EH (cell line): ENCODE measurements at places on chromosomes 12 and 14.

- DNase-seq, result no peak
Observed at GRCh38 chr12:19992311-19992710, 376.0 kb upstream of the PDE3A start.

DNA sequence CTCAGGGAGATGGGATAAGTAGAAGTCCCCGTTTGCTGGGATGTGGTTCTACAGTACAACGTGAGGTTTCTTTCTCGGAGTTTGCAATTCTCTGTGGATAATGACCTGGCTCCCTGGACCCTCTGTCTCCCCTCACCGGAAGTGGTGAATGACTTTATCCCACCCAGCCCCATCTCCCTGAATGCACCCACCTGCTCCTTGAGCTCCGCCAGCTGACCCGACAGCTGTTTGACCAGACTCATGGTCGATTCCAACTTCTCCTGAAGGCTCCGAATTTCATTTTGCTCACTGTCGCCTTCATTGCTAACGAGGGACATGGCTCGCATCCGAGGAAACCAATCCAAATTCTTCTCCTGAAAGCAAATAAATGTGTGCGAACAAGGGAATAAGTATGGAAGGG, 144.6 kb downstream of the SSPN start:
- no peak for DNase-seq

GRCh38 chr12:81874166-81874565, 115.0 kb upstream of the PPFIA2 start:
- DNase-seq, result no peak

DNA sequence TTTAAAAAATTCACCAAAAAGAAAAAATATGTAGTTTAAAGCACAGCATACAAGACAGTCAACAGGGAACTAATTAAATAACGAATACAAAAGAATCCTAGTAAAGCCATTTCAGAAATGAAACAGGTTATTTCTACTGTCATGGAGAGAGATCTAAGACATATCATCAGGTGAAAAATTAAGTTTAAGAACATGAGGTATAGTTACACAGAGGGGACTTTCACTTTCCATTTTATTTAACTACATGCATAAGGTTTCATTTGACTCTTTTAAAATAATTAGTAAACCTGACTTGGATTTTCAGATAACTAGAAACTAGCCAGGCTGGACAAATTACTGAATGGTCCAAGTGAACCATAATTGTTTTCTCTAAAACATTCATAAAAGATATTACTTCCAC, 11.3 kb downstream of the SEC23A start:
- DNase-seq, result no peak

GRCh38 chr12:26172946-26173552, 22.3 kb upstream of the SSPN start:
- no peak for DNase-seq
